ENCODE measurements at places on chromosomes 16 and 17. TPM values are rescaled to one million over a fixed set of nuclear protein-coding genes. Genes with fewer than 3 reads are reported as not detected.
A peak's percentile ranks its signal among the peaks of the same experiment; 100 is the strongest.

The RDM1 gene
- not detected for total RNA-seq

The RTN4RL1 gene
- 0.22 TPM for total RNA-seq

The FADS6 gene
- not detected for total RNA-seq

The PIMREG gene
- total RNA-seq, result 20.7 TPM

DNA sequence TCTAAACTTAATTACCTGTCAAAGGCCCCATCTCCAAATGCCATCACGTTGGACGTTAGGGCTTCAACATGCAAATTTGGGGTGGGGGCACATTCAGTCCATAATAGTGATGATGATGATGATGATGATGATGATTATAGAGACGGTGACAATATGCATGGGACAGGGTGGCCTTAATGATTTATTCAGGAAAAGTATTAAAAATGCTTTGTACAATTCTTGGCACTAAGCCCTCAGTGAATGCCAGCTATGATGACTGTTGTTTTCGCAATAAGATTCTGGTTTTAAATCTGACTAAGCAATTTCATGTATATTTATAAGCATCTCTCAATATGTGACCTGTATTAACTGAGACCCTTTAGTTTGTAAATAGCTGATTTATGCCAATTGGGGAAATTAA, 106.3 kb downstream of the C16orf95 start:
- H3K27me3 ChIP-seq, result no peaks in the 10 kb centered on the region
- peak overlapping the region; percentile 47 for H3K27ac ChIP-seq
- no peak overlapping the region for H3K4me3 ChIP-seq
- H3K4me1 ChIP-seq, result peaks cover 51% of the 10 kb centered on the region
- H3K36me3 ChIP-seq, result no peaks in the 10 kb centered on the region

GRCh38 chr17:82003411-82004381, 19.0 kb downstream of the CENPX start:
- H3K27ac ChIP-seq, result peak overlapping the region; percentile 82
- peak; percentile 99 for DNase-seq
- peaks cover 27% of the 10 kb centered on the region for H3K4me1 ChIP-seq
- H3K27me3 ChIP-seq, result no peaks in the 10 kb centered on the region
- H3K36me3 ChIP-seq, result no peaks in the 10 kb centered on the region

DNA sequence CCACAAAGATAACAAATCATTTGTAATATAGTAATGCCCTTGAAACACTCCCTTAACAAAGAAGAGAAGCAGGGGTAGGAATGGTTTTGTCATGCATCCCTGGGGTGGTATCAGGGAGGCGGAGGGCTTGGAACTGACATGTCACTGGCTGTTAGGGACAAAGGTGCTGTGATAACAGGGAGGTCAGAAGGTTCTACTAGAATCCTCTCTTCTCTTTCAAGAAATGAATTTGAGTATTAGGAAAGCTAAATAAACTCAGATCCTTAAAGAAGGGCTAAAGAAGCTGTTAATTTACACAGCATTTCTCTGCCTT, 65.4 kb upstream of the ADAMTS18 start:
- no peak for DNase-seq
- H3K27me3 ChIP-seq, result no peaks in the 10 kb centered on the region
- 0 out of 2 replicates have a peak, but pooled peaks cover 3% of the 10 kb centered on the region for H3K4me1 ChIP-seq
- no peaks in the 10 kb centered on the region for H3K36me3 ChIP-seq

DNA sequence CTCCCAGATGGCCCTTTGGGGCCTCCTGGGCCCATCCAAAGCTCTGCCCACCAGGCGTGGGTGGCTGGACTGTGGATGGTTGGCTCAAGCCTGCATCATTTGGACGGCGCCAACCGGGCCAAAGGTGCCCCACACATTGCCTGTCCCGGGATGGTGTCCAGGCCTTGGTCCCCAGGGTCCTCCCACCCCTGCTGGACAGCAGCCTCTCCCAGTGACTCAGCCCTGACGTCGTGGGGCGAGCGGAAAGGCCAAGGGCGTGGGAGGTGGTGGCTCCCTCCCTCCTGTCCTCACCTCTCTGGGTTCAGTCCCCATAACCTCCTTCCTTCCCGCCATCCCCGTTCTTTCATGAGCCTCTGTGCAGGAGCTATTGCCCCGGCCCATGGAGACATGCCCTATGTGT, 42.1 kb upstream of the DLX4 start:
- H3K36me3 ChIP-seq, result no peaks in the 10 kb centered on the region
- no peak overlapping the region for H3K4me3 ChIP-seq
- H3K27ac ChIP-seq, result no peak overlapping the region
- no peaks in the 10 kb centered on the region for H3K27me3 ChIP-seq

- H3K36me3 ChIP-seq, result no peaks in the 10 kb centered on the region
- no peak overlapping the region for H3K4me3 ChIP-seq
- no peak overlapping the region for H3K27ac ChIP-seq
Measured at GRCh38 chr16:54696522-54696921, 234.1 kb upstream of the IRX5 start.

DNA sequence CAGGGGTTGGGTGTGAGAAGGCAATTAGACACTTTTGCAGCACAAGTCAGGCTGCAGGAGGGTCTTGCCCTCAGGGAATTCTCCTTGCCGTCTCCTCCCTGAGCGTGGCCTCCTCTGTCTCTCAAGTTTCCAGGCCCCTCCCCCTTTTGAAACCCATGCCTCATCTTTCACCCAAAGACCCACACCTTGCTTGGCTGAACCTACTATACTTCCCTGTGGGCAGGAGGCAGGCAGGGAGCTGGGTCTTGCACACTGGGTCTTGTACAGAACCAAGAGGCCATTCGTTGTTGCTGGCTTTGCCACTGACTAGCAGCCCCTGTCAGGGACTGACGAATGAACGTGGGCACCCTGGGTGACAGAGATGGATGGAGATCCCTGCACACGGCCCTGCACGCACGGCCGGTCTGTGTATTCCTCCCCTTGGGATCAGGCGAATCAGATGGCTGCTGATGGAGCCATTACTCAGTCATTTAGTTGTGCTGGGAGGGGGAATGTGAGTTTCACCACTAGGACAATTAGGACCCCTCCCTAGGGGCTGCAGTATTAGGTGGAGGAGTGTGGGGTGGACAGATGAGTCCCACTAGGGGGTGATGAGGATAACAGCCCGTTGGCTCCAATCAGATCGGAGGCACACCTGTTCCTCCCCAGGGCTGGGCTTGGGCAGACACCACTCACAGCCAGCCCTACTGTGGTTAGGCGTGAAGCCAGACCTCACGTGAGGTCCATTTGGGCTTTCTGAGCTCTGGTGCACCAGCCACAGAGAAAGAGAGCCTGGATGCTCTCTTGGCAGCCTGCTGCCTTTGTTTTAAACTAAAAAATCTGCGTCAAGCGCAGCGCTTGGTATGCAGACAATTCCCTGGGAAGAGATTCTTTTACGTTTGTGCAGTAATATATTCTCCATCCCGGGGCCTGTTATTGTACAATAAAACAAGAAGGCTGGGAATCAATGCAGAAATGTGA, 167.7 kb upstream of the WSCD1 start:
- H3K4me1 ChIP-seq, result no peaks in the 10 kb centered on the region
- H3K27ac ChIP-seq, result no peak overlapping the region
- no peaks in the 10 kb centered on the region for H3K27me3 ChIP-seq
- no peak for DNase-seq
- H3K4me3 ChIP-seq, result no peak overlapping the region
- no peaks in the 10 kb centered on the region for H3K36me3 ChIP-seq

- DNase-seq, result no peak
- H3K4me3 ChIP-seq, result no peak overlapping the region
- no peaks in the 10 kb centered on the region for H3K36me3 ChIP-seq
- no peaks in the 10 kb centered on the region for H3K27me3 ChIP-seq
Measured at GRCh38 chr16:79618692-79619050, 18.1 kb upstream of the MAF start.

- H3K4me1 ChIP-seq, result peaks cover 81% of the 10 kb centered on the region
- peak; percentile 97 for DNase-seq
- H3K27me3 ChIP-seq, result no peaks in the 10 kb centered on the region
- peak overlapping the region; percentile 74 for H3K4me3 ChIP-seq
- H3K27ac ChIP-seq, result peak overlapping the region; percentile 96
Measured at GRCh38 chr17:73304971-73305812, 6.6 kb downstream of the CDC42EP4 start.
